Dermis microvascular lymphatic vessel endothelial cell (primary cell): ENCODE measurements at places on chromosomes 12 and 14.

DNA sequence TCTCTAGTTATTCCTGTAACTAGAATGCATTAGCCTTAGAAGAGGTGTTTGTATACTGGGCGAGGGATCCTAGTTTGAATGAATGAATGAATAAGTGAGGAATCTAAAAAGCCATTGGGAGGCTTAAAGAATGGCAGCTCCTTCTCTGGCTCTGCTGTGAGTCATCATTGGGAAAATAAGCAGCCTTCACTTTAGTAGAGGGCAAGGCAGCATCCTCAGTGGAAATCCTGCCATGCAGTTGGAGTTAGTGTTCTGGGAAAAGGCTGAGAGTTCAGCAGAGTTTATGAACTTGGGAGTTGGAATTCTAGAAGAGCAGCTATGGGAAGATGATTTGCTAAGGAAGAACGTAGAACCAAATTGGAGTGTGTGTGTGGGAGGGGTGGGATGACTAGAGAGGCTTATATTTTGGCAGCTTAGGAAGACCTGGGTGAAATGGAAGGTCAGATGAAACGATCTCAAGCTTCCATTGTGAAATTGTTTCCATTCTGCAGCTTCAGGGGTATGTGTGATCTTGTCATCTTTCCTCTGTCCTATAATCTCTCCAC is 120.8 kb downstream of the PTCSC3 start:
- no peak for DNase-seq

DNA sequence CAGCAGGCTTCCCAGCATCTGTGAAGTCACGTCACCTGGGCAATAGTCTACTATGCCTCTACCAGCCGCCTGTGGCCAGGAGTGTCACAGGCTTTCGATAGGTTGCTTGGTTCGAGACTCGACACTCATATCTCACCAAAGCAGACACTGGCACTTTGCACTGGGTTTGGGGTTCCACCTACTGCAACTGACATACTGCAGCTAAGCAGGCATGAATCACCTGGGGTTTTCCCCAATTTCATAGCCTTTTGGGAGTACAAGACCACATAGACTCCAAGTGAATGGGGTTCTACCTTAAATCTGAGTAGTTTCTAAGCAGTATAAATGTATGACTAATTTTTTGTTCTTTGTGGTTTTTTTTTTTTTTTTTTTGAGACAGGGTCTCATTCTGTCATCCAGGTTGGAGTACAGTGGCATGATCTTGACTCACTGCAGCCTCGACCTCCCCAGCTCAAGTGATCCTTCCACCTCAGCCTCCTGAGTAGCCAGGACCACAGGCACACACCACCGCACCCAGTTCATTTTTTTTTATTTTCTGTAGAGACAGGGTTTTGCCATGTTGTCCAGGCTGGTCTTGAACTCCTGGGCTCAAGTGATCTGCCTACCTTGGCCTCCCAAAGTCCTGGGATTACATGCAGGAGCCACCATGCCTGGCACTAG is 32.1 kb downstream of the DMAC2L start:
- peak; percentile 32 for DNase-seq

- DNase-seq: peak; percentile 44
Measured at GRCh38 chr14:63891148-63891975, 38.6 kb downstream of the SYNE2 start.

GRCh38 chr12:11228296-11228879 is 41.1 kb downstream of the PRB3 start:
- DNase-seq: peak; percentile 69

DNA sequence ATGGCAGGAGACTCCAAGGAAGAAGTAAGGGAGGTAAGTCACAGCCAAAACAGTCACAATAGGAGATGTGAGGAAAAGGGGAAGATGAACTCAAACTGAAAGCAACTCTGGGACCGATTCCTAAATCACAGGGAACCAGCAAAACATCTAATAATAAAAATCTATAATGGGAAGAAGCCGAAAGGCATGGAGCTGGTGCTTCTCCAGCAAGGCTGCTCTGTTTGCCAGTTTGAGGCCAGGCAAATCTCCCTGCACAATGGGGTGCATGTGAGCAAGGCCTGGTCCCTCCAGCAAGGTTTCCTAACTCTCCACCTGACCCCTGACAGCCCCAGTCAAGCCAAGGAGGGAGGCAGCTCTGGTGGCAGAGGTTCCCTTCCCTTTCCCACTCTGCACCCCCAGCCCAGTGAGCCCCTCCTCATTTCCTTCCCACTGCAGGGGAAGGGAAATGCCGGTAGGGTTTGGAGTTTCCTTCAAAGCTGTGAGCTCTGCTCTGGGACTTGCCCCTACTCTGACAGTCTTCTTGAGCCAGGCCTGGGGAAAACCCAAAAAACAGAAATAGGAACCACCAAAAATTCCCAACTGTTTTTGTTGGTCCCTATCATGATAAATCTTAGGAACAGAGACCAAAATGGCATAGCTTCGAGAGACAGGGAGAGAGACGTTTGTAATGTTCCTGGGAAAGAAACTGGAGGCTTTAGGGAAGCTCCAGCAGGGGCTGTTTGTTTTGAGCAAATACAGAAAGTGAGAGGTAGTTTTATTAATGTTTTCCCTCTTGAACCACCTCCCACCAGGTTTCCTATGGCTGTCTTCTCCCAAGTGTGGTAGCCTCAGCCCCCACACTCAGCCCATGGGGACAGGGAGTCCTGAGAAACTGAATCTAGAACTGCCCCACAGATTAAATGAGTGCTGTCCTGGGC is 34.6 kb downstream of the FMNL3 start:
- DNase-seq: peak; percentile 23

DNA sequence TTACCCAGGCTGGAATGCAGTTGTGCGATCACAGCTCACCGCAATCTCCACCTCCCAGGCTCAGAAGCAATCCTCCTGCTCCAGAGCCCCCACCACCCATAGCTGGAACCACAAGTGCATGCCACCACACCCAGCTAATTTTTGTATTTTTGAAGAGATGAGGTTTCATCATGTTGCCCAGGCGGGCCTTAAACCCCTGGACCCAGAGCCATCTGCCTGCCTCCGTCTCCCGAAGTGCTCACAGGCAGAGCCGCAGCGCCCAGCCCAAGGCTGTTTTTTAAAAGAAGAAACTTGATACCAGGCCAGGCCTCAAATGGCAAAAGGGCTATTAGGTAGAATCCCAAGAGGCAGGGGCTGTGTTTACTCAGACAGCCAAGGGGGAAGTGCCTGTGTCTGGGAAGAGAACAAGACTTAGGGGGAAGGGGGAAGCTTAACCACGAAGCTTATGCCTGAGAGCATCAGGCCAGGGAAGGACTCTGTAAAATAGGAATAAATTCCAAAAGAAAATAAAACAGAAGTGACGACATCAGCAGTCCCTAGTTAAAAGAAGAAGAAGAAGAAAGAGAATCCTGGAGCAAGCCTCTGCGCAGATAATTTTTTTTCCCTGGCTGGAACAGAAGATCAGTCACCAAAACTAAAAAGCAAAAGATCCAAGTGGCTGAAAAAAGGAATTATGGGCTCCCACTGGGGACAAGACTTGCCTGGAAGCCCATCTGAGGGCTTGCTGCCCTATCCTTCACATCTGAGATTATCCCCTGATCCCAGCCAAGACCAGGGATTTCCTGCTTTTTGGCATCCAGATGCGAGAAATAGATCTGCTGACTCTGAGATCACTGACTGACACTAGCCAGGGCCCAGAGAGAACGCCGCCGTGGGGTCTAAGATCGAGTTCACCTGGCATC is 170.5 kb downstream of the NDUFA12 start:
- DNase-seq: no peak

DNA sequence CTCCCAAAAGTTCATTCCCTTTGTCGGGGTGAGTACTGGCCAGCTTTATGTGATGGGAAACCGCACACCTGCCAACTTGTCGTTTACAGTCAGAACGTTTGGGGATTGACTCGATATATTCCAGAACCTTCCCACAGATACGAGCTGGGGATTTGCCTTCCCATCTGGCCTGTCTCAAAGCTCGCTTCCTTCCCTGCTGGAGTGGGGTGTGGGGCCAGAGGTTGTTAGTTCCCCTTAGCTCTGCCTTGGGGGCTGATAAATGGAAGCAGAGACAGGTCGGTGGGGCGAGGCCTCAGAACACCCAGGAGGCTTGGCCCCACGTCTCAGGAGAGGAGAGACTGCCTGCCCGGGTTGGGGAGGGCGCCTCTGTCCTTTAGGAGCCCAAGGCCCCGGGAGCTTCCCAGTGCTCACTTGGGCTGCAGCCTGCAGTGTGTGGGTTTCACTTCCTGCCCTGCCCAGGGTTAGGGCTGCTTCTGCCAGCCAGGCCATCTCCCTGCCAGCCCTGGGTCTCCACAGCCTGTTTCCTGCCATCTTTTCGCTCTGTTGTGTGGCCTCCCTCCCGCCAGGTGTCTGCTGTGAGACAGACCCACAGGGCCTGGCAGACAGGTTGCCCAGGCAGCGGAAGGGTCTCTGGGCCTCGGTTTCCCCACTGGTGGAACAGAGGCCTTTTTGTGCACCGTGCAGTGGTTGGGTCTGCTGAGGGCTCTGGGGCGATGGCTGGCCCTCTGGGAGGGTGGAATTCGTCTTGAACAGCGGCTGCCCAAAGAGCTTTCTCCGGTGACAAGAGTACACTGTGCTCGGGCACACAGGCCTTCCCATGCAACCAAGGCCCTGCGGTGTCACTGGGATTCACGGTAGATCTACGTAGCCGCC is 8.1 kb upstream of the TEX22 start:
- no peak for DNase-seq

DNA sequence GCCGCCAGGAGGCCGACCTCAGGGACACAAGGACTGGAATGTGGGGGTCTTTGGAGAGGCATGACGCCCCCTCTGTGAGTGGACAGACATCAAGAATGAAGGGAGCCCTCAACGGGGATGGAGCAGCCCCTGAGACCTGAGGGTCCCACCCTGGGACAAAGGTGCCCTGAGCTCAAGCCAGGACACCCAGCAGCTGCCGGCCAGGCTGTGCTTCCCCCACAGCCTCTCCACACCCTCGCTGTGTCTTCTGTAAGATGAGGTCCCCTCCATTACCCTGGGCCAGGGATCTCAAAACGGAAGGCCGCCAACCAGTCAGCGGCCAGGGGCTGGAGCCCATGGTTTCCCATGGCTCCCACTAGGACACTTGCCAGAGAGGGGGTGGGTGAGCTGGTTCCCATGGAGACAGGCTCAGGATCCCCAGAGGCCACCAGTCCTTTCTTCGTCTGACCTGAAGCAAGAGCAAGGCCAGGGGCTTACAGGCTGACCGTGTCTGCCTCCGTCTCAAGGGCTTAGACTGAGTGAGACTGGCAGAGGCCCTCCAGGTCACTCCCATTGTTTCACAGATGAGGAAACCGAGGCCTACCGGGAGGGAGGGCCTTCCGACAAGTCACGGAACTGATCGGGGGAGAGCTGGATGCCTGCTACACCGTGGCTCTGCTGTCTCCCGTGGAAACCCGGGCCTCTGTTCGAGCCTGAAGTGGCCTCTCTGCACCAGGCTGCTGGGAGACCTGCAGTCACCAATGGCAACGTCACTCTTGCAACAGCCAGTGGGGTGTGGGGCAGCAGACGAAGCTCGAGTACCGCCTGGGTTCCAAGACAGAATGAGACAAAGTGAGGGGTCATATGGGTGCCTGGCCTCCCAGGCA is 91.7 kb upstream of the DIO3 start:
- no peak for DNase-seq

DNA sequence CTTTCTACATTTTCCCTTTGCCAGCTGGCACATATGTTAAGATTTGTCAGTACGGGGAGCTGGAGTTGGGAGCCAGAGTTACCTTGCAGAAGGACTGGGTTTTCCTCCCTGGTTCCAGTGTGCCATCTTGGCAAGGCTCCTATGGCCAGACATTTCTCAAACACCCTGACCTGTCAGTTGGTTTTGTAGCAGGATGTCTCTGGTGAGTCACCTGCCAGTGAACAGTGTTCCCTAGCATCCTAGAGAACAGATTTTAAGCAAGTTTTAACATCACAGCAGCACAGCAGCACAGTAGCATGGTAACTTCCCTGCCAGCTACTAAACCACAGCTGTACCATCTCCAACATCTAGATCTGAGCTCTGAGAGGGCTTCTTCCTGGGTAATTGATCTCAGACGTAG is 26.2 kb upstream of the KTN1 start:
- no peak for DNase-seq

DNA sequence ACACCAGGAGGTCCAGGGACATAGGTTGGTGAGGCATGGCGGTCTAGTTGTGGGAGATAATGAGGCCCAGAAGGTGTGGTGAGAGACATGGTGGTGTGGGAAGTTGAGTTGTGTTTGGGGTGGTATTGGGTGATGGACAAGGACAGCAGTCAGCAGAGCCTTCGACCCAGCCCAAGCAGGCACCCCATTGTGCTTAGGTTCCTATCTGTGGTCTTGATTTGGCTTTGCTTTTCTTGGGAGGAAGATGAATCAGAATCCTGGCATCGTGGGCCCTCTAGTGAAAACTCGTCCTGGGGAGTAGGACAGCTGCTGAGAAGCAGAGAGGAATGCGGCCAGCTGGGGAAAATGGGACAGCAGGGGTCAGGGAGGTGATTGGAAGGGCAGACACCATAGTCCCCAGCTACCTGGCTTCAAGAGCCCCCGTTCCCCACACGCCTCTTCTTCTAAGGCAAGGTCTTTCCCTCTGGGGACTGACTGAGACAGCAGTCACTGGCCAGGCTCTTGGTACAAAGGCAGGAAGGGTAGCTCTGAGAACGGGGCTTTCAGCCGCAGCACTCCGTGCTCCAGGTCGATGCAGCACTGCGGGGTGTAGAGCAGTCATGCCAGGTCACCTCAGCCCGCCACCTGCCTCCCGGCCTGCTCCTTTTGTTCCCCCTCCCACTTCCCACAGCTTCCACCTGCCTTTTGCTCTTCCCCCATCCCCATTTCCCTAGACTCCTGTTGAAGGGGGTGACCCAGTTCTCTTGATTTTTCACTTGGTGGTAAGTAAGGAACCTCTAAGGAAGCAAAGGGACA is 7.9 kb downstream of the NRIP2 start:
- no peak for DNase-seq

GRCh38 chr12:105479710-105480109 is 149.2 kb downstream of the C12orf75 start:
- no peak for DNase-seq

GRCh38 chr12:6090803-6091202 is 33.7 kb downstream of the VWF start:
- no peak for DNase-seq

- no peak for DNase-seq
Measured at GRCh38 chr12:120940006-120940405, 35.8 kb upstream of the SPPL3 start.

- no peak for DNase-seq
Measured at GRCh38 chr12:51798501-51798900, 50.0 kb downstream of the FIGNL2 start.

DNA sequence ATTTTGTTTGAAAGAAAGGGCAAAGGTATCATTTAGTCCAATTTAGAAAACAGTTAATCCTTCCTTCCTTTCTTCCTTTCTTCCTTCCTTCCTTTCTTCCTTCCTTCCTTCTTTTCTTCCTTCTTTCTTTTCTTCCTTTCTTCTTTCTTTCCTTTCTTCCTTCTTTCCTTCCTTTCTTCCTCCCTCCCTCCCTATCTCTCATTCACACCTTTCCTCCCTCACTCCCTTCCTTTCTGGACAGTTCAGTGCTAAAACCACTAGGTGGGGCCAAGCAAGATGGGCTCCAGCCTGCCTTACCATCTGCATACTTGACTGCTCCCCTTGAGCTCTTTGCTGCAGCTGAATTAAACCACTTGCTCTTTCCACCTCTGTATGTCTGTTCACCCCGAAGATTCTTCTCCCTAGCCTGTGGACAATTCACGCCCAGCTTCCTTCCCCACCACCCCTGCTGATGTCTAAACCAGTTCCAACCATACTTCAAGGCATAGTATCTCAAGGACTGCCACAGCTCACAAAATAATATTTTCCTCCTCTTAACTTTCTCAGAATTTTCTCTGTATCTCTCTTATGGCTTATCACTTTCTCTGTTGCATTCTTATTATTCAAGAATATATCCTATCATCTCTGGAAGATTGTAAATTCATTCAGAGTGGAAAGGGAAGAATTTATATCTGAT is 78.0 kb downstream of the DBX2 start:
- DNase-seq: no peak

GRCh38 chr14:53127832-53128231 is 25.3 kb downstream of the DDHD1 start:
- no peak for DNase-seq
